Ascending aorta (tissue), 2 donors: ENCODE measurements at places on chromosomes 1 and 21. TPM values are rescaled to one million over a fixed set of nuclear protein-coding genes. Genes with fewer than 3 reads are reported as not detected.

- H3K4me1 ChIP-seq = no peaks in the 10 kb centered on the region
- no peak overlapping the region for H3K27ac ChIP-seq
- no peaks in the 10 kb centered on the region for H3K36me3 ChIP-seq
- no peaks in the 10 kb centered on the region for H3K27me3 ChIP-seq
Measured at GRCh38 chr1:65593516-65593915, 173.0 kb downstream of the LEPR start.

DNA sequence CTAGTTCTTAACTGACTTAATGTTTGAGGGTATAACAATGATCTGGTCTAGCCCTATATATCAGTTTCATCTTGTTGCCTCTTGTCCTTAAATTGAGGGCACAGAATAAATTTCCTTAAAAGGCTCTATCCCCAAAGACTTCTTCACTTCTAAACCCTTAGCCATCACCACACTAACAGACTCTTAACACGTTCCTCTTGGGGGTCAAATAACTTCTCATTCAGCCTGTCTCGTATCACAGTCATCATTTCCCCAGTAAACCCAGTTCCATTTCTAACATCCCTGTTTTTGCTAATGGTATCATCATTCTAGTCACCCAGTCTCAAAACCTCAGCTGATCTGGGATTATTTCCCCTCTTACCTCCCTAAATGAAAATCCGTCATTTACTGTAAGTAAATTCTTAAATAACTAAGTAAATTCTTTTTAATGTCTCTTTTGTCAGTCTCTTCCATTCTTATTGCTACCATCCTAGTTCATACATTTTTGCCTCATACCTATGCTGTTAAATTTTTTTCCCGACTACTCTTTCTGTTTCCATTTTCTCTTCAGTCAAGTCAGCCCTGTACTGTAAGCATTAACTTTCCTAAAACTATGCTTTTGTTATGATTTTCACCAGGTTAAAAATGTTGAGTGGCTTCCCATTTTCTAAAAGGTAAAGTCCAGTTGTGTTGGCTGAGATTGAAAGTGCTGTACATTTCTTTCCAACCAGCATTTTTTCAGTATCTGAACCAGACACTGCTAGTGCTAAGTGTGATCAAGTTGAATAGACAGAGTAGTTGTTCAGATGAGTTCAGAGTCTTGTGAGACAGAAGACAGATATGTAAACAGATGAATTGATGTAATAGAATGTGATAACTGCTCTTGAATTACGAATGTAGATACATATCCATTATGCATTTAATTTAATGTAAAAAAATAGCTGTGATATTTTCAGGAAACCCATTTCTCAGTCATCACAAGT, 6.9 kb downstream of the CTTNBP2NL start:
- H3K36me3 ChIP-seq = no peaks in the 10 kb centered on the region
- peaks cover 20% of the 10 kb centered on the region for H3K4me1 ChIP-seq

GRCh38 chr1:118151312-118151937, 33.6 kb downstream of the SPAG17 start:
- no peak overlapping the region for H3K27ac ChIP-seq
- no peaks in the 10 kb centered on the region for H3K36me3 ChIP-seq
- H3K4me1 ChIP-seq = no peaks in the 10 kb centered on the region
- no peaks in the 10 kb centered on the region for H3K27me3 ChIP-seq

GRCh38 chr1:231214918-231215680, 25.9 kb upstream of the GNPAT start:
- H3K4me1 ChIP-seq = no peaks in the 10 kb centered on the region
- DNase-seq = no peak
- H3K36me3 ChIP-seq = no peaks in the 10 kb centered on the region

GRCh38 chr1:55571767-55572166, 356.6 kb upstream of the USP24 start:
- no peaks in the 10 kb centered on the region for H3K27me3 ChIP-seq
- DNase-seq = no peak
- H3K27ac ChIP-seq = no peak overlapping the region
- no peak overlapping the region for H3K4me3 ChIP-seq
- H3K36me3 ChIP-seq = no peaks in the 10 kb centered on the region
- no peaks in the 10 kb centered on the region for H3K4me1 ChIP-seq

DNA sequence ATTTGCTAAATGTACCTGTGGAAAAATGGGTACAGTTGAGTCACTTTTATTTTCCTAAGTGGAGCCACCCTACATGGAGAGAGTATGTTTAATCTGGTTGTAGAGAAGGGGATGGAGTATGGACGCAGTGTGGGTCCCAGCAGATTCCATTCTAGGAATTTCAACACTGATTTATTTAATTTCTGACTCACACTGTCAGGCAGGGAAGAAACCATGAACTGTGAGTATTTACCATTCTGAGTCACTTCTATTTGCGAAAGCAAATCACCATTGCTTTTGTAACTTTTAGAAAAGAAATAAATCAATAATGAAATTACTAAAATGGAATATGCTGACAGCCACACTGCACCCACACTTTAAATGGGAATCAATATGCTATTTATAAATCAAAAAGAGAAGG, 339.0 kb downstream of the DSCAM start:
- no peak for DNase-seq
- no peaks in the 10 kb centered on the region for H3K36me3 ChIP-seq
- no peaks in the 10 kb centered on the region for H3K27me3 ChIP-seq

- peaks cover 67% of the 10 kb centered on the region for H3K4me1 ChIP-seq
- peak; percentile 45 for DNase-seq
- peak overlapping the region; percentile 96 for H3K27ac ChIP-seq
- peaks cover 19% of the 10 kb centered on the region for H3K36me3 ChIP-seq
- H3K27me3 ChIP-seq = no peaks in the 10 kb centered on the region
Measured at GRCh38 chr1:9371391-9371935, 78.8 kb downstream of the SPSB1 start.

GRCh38 chr1:6969762-6970161, 184.5 kb downstream of the CAMTA1 start:
- H3K4me1 ChIP-seq = no peaks in the 10 kb centered on the region
- no peaks in the 10 kb centered on the region for H3K36me3 ChIP-seq
- H3K4me3 ChIP-seq = no peak overlapping the region
- H3K27ac ChIP-seq = no peak overlapping the region

GRCh38 chr1:214658785-214659184, 55.8 kb downstream of the CENPF start:
- DNase-seq = no peak
- H3K27me3 ChIP-seq = no peaks in the 10 kb centered on the region
- no peak overlapping the region for H3K27ac ChIP-seq
- H3K4me1 ChIP-seq = no peaks in the 10 kb centered on the region
- no peaks in the 10 kb centered on the region for H3K36me3 ChIP-seq
- no peak overlapping the region for H3K4me3 ChIP-seq

DNA sequence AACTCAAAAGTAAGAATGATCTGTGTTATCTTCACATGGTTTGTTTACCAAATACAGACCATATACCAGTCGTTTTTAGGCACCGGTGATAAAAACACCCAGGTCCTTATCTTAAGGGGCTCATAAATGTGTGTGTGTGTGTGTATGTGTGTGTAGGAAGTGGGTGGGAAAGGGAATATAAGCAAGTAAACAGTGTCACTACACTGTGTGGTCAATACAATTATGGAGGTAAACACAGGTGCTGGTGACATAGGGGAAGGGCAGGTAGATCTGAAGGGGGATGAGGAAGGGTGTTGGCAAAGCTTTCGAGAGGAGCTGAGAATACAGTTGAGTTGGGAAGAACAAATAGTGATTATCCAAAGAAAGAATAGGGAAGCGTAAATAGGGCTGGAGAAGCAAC, 19.1 kb upstream of the MRPS6 start:
- no peak overlapping the region for H3K27ac ChIP-seq
- H3K27me3 ChIP-seq = no peaks in the 10 kb centered on the region
- DNase-seq = no peak
- H3K4me1 ChIP-seq = no peaks in the 10 kb centered on the region

- no peak for DNase-seq
- no peaks in the 10 kb centered on the region for H3K36me3 ChIP-seq
- H3K27me3 ChIP-seq = no peaks in the 10 kb centered on the region
Measured at GRCh38 chr1:199688133-199688676, 339.3 kb upstream of the NR5A2 start.

GRCh38 chr1:151981178-151981525, 12.5 kb downstream of the S100A10 start:
- H3K36me3 ChIP-seq = peaks cover 50% of the 10 kb centered on the region
- H3K27ac ChIP-seq = no peak overlapping the region
- no peaks in the 10 kb centered on the region for H3K27me3 ChIP-seq
- no peaks in the 10 kb centered on the region for H3K4me1 ChIP-seq
- no peak for DNase-seq
- no peak overlapping the region for H3K4me3 ChIP-seq

DNA sequence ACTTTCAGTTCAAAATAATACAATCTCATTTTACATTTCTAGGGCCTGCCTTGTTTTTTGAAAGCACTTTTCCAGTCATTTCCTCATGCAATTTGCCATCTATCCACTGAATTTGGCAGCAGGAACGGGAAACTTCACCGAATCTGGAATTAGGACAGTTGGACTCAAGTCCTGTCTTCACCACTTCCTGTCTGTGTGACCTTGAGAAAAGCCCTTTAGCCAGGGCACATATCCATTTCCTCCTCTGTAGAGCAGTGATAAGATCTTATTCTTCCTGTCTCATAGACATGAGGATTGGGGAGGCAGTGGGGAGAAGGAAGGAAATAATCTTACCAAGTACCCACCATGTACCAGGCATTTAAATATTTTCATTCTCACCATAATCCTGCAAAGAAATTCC, 12.0 kb downstream of the VAV3 start:
- H3K4me1 ChIP-seq = no peaks in the 10 kb centered on the region
- H3K4me3 ChIP-seq = no peak overlapping the region
- no peak overlapping the region for H3K27ac ChIP-seq
- H3K27me3 ChIP-seq = no peaks in the 10 kb centered on the region

GRCh38 chr1:5311634-5312292, 657.4 kb downstream of the AJAP1 start:
- no peak overlapping the region for H3K27ac ChIP-seq
- no peak for DNase-seq
- no peaks in the 10 kb centered on the region for H3K4me1 ChIP-seq

GRCh38 chr1:160777486-160778089, 18.4 kb upstream of the LY9 start:
- no peak for DNase-seq
- H3K36me3 ChIP-seq = no peaks in the 10 kb centered on the region
- H3K4me1 ChIP-seq = no peaks in the 10 kb centered on the region
- no peaks in the 10 kb centered on the region for H3K27me3 ChIP-seq

GRCh38 chr1:96923753-96924152, 202.2 kb downstream of the PTBP2 start:
- H3K4me1 ChIP-seq = no peaks in the 10 kb centered on the region
- H3K27ac ChIP-seq = no peak overlapping the region

DNA sequence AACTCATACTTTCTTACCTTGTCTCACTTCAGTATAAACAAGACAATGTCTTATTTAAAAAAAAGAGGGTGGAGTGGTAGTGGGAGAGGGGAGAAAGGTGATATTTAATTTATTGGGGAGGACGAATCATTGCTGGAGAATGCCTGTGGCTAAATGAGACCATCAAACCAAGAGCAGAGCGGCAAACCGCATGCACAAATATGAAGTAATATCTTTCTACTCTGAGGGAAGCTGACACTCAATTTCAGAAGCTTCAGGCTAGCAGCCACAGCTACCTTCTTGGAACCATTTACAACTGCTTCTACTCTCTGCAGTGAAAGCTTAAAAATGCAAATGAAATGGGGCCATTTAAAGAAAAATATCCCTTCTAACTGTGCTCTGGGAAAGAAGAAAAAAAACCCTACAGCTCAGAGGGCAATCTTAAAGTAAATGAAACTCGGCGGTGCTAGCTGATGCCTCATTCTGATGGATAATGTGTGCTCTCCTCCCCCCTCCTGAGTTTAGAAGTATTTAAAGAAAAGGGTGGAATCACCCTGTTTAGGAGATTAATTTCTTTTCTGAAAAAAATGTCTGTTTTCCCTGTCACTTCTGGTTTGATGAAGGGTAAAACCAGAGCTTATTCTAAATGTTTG, 178.2 kb upstream of the CAMK1G start:
- no peaks in the 10 kb centered on the region for H3K4me1 ChIP-seq
- no peak overlapping the region for H3K27ac ChIP-seq
- no peak for DNase-seq
- H3K27me3 ChIP-seq = no peaks in the 10 kb centered on the region

- H3K36me3 ChIP-seq = no peaks in the 10 kb centered on the region
- H3K4me3 ChIP-seq = no peak overlapping the region
- no peaks in the 10 kb centered on the region for H3K27me3 ChIP-seq
- no peaks in the 10 kb centered on the region for H3K4me1 ChIP-seq
Measured at GRCh38 chr1:44608141-44608540, 66.1 kb downstream of the TMEM53 start.

DNA sequence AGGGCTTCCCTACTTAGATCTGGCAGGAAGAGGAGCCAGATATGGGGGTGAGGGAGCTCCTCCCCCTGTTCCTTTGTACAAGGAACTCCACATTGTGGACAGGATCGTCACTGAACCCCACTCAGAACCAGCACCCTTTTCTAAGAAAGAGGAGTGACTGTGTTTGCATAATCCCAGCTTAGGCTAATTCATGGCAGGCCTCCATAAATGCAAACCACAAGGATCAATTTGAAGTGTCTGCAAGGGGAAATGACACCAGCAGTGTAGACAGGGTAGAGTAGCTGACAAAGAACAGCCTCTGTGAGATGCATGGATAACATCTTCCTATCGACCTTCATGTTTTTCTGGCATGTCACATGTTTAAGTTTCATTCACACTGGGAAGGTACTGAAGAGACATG, 11.7 kb downstream of the MX1 start:
- DNase-seq = no peak
- no peak overlapping the region for H3K27ac ChIP-seq
- no peaks in the 10 kb centered on the region for H3K4me1 ChIP-seq
- no peak overlapping the region for H3K4me3 ChIP-seq
- H3K36me3 ChIP-seq = peaks cover 78% of the 10 kb centered on the region

DNA sequence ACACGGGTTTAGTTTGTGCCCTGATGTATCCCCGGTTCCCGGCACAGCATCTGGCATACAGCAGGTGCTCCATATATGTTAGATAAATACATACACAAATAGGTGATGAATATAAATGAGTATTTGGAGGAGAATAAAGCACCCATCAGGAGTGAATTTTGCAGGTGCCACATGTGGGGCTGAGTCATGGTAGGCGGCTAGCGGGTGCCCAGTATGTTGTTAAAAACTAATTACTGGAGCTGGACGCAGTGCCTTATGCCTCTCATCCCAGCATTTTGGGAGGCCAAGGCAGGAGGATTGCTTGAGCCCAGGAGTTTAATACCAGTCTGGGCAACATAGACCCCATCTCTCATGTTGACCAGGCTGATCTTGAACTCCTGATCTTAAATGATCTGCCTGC, 16.7 kb upstream of the WASF2 start:
- peaks cover 19% of the 10 kb centered on the region for H3K4me1 ChIP-seq
- no peak overlapping the region for H3K27ac ChIP-seq
- H3K27me3 ChIP-seq = no peaks in the 10 kb centered on the region
- H3K36me3 ChIP-seq = no peaks in the 10 kb centered on the region

Gene TENT5C
- 0.32 TPM for total RNA-seq

Gene CCDC190
- 1.9 TPM for total RNA-seq

Gene FGR
- 10.4 TPM for total RNA-seq

Gene GCSAML
- total RNA-seq = not detected

Gene ACOT7
- total RNA-seq = 16.1 TPM

Gene CD1E
- not detected for total RNA-seq

Gene OR2L13
- not detected for total RNA-seq

Gene TMEM52
- total RNA-seq = not detected

Gene CCDC30
- not detected for total RNA-seq

Gene PADI2
- total RNA-seq = 0.21 TPM
